Mononuclear cell (primary cell): ENCODE measurements at places on chromosomes 4 and X. TPM values are rescaled to one million over a fixed set of nuclear protein-coding genes. Genes with fewer than 3 reads are reported as not detected.

Gene ADGRG2
- total RNA-seq: under 0.01 TPM

Gene SPANXB1
- total RNA-seq: not detected

Gene MAGEA9
- total RNA-seq: not detected

Gene TEC
- total RNA-seq: 7.2 TPM

Gene NPY1R
- not detected for total RNA-seq

Gene TBC1D9
- total RNA-seq: 8.7 TPM

Gene DDX53
- total RNA-seq: not detected

Gene SLC6A14
- total RNA-seq: not detected

Gene OTC
- not detected for total RNA-seq
